ENCODE measurements at places on chromosomes 3 and 15. TPM values are rescaled to one million over a fixed set of nuclear protein-coding genes. Genes with fewer than 3 reads are reported as not detected.

CFAP100 gene
- total RNA-seq: not detected

GRAMD1C gene
- 2.1 TPM for total RNA-seq

DNA sequence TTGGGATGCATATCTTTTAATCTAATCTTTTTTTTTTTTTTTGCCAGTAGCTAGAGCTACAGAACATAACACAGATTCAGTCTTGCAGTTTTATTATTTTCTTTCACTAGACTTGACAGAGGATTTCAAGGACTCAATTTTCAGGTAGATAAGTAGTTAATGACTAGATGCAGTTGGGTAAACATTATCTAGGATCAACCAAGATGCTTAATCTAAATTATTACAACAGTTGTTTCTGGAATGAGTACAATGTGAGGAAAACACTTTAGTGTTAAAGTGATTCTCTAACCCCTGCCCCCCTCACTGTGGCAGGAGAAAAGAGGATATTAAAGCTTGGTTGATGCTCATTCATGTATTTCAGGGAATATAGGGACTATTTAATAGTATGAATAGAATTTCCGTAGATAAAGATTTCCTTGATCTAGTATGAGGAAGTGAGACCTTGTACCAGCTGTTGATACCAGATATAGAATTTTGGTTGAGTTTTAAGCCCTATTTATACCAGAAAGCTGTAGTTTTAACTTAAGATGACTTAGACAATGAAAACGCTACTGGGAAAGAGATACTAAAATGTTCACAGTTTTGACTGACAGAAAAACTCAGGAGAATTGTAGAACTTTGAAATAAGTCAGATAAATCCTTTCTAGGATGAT lies 389.0 kb upstream of the C2CD4B start:
- no peak for DNase-seq

NMNAT3 gene
- 13.0 TPM for total RNA-seq

GRCh38 chr15:29139072-29139471 lies 130.6 kb downstream of the NSMCE3 start:
- DNase-seq: no peak

PLEKHO2 gene
- 21.3 TPM for total RNA-seq

Data from left cardiac atrium (tissue), 4 donors.